MM.1S (cell line): ENCODE measurements at places on chromosomes 1 and 21.

GRCh38 chr1:158999316-159000069 lies 10.2 kb upstream of the IFI16 start:
- H3K27ac ChIP-seq: no peak overlapping the region
- no peak for DNase-seq
- peaks cover 23% of the 10 kb centered on the region for H3K4me1 ChIP-seq
- no peak overlapping the region for H3K4me3 ChIP-seq
- no peaks in the 10 kb centered on the region for H3K36me3 ChIP-seq

GRCh38 chr1:16093611-16094010 lies 20.2 kb upstream of the FAM131C start:
- H3K27ac ChIP-seq: no peak overlapping the region
- no peak for DNase-seq
- H3K27me3 ChIP-seq: peaks cover 83% of the 10 kb centered on the region
- no peaks in the 10 kb centered on the region for H3K36me3 ChIP-seq
- H3K4me3 ChIP-seq: no peak overlapping the region
- no peaks in the 10 kb centered on the region for H3K4me1 ChIP-seq

GRCh38 chr1:238232084-238232710 lies 341.5 kb upstream of the ZP4 start:
- no peaks in the 10 kb centered on the region for H3K27me3 ChIP-seq
- DNase-seq: no peak
- no peak overlapping the region for H3K27ac ChIP-seq

GRCh38 chr1:41379738-41380130 lies 18.5 kb downstream of the FOXO6 start:
- no peak overlapping the region for H3K27ac ChIP-seq
- H3K4me3 ChIP-seq: no peak overlapping the region
- peaks cover 30% of the 10 kb centered on the region for H3K27me3 ChIP-seq
- no peaks in the 10 kb centered on the region for H3K4me1 ChIP-seq
- no peak for DNase-seq
- no peaks in the 10 kb centered on the region for H3K36me3 ChIP-seq

- no peaks in the 10 kb centered on the region for H3K36me3 ChIP-seq
- no peak overlapping the region for H3K4me3 ChIP-seq
- no peak overlapping the region for H3K27ac ChIP-seq
- H3K27me3 ChIP-seq: no peaks in the 10 kb centered on the region
- DNase-seq: no peak
- peaks cover 8% of the 10 kb centered on the region for H3K4me1 ChIP-seq
Observed at GRCh38 chr1:85279458-85280080, 3.1 kb upstream of the BCL10 start.

DNA sequence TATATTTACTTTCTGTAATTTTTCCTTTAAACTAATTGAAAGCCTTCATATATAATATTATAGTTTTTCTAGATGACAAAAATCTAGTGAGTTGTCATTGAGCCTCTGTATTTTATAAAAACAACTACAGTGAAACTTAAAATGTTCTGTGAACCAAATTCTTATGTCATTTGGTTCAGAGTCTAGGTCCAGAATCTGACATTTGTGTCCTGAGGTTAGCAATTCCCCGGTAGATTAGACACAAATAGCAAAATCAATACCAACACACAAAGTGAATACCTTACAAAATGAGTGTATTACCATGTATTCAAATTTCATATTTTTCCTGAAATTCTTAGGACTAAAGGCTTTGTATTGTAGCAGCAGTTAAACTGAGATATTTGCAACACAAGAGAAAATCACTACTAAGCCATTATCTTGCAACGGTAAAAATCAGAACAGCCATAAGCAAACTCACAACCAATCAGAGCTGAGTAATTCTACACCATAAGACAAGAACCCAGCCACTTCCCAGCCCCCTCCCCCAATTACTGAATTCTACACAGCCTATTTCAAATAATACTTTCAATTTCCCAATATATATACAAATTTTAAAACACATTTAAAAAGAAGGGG lies 573.5 kb downstream of the SMYD3 start:
- H3K27me3 ChIP-seq: no peaks in the 10 kb centered on the region
- DNase-seq: no peak
- H3K27ac ChIP-seq: no peak overlapping the region
- H3K4me3 ChIP-seq: no peak overlapping the region
- no peaks in the 10 kb centered on the region for H3K4me1 ChIP-seq
- no peaks in the 10 kb centered on the region for H3K36me3 ChIP-seq

GRCh38 chr1:24411963-24412362 lies 1.6 kb downstream of the STPG1 start:
- H3K4me3 ChIP-seq: no peak overlapping the region
- H3K4me1 ChIP-seq: peaks cover 10% of the 10 kb centered on the region
- no peak for DNase-seq
- H3K36me3 ChIP-seq: no peaks in the 10 kb centered on the region
- H3K27me3 ChIP-seq: no peaks in the 10 kb centered on the region

DNA sequence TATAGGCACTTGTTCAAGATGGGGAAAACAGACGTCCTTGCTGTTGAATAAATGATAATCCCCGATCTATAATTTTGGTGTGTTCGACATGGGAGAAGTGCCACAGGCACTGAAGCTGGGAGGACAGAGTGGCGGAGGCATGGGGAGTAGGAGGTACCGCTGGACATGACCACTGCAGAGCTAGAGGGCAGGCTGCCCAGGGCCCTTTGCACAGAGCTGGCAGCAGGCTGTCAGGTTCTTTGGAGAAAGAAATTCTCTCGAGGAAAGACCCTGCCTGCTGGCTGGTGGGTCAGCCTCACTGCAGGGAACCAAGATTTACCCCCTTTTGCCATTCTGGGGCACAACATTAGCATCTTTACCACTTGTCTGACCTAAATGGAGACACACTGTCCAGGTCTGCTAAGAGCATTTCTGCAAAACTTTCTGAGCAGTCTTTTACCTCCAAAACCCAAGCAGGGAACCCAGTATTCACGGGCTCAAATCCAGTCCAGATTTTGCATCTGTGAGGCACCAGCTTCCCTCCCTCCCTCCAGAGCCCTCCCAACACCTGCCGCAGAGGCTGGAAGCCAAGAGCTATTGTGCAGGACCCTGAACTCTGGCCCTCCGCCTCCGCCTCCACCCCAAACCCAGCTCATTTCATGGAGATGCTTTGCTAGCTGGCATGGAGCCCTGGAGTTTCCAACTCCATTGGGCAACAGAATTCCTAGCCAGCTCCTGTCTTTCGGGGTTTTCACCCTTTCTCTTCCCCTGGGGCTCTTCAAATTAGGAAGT lies 142.3 kb downstream of the PLXNA2 start:
- no peak for DNase-seq
- no peaks in the 10 kb centered on the region for H3K4me1 ChIP-seq
- H3K27ac ChIP-seq: no peak overlapping the region
- H3K36me3 ChIP-seq: no peaks in the 10 kb centered on the region
- no peaks in the 10 kb centered on the region for H3K27me3 ChIP-seq

GRCh38 chr1:53821380-53821779 lies 16.7 kb downstream of the NDC1 start:
- H3K36me3 ChIP-seq: peaks cover 8% of the 10 kb centered on the region
- no peak overlapping the region for H3K4me3 ChIP-seq
- no peaks in the 10 kb centered on the region for H3K4me1 ChIP-seq
- H3K27ac ChIP-seq: no peak overlapping the region
- no peaks in the 10 kb centered on the region for H3K27me3 ChIP-seq

GRCh38 chr1:71083271-71083670 lies 2.4 kb upstream of the ZRANB2 start:
- H3K27me3 ChIP-seq: no peaks in the 10 kb centered on the region
- no peak for DNase-seq
- peaks cover 15% of the 10 kb centered on the region for H3K4me1 ChIP-seq
- peaks cover 2% of the 10 kb centered on the region; the same call in 1 of the 2 replicates for H3K36me3 ChIP-seq
- no peak overlapping the region for H3K4me3 ChIP-seq

GRCh38 chr1:115327270-115327669 lies 10.8 kb downstream of the NGF start:
- no peaks in the 10 kb centered on the region for H3K36me3 ChIP-seq
- H3K4me1 ChIP-seq: no peaks in the 10 kb centered on the region
- no peak overlapping the region for H3K4me3 ChIP-seq
- H3K27me3 ChIP-seq: no peaks in the 10 kb centered on the region
- peak; percentile 11 for DNase-seq
- no peak overlapping the region for H3K27ac ChIP-seq

DNA sequence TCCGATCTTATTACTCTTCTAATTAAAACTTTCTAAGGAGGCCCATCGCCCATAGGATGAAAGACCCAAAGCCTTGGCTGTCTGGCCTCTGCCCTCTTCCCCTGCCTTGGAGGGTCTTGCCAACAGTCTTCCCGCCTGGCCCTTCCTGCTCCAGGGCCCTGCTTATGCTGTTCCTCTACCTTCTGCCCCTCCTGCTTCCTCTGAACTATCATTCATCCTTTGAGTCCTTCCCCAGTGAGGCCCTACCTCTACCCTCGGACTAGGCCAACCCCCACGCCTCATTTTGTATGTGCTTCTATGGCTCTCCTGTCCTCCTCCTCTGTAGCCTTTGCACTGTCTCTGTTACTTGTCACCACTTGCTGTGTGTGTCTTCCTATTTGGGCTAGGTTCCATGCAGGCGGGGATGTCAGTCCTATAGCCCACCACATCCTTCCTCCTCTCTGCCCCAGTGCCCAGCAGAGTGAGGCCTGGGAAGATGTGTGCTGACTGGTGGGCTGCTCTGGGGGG lies 5.4 kb downstream of the RUSC1 start:
- no peak overlapping the region for H3K4me3 ChIP-seq
- H3K27me3 ChIP-seq: no peaks in the 10 kb centered on the region
- H3K27ac ChIP-seq: no peak overlapping the region
- 0 out of 2 replicates have a peak, but pooled peaks cover 7% of the 10 kb centered on the region for H3K4me1 ChIP-seq
- no peaks in the 10 kb centered on the region for H3K36me3 ChIP-seq
- no peak for DNase-seq

GRCh38 chr1:115717541-115717940 lies 51.0 kb downstream of the CASQ2 start:
- H3K4me1 ChIP-seq: no peaks in the 10 kb centered on the region
- H3K27me3 ChIP-seq: no peaks in the 10 kb centered on the region
- H3K36me3 ChIP-seq: no peaks in the 10 kb centered on the region

- H3K4me1 ChIP-seq: no peaks in the 10 kb centered on the region
- H3K27me3 ChIP-seq: peaks cover 91% of the 10 kb centered on the region
- no peak overlapping the region for H3K27ac ChIP-seq
Observed at GRCh38 chr21:45487891-45488600, 54.2 kb downstream of the SLC19A1 start.

- no peak within 1 kb of the TSS for H3K4me3 ChIP-seq
- H3K36me3 ChIP-seq: no peaks in the 10 kb centered on the region
- DNase-seq: no peak
Observed at GRCh38 chr1:116110567-116111523, at the start of gene MAB21L3. TSS of gene MAB21L3 (plus strand) at chr1:116111399. CDS start at chr1:116112616, 1,217 bp downstream.

DNA sequence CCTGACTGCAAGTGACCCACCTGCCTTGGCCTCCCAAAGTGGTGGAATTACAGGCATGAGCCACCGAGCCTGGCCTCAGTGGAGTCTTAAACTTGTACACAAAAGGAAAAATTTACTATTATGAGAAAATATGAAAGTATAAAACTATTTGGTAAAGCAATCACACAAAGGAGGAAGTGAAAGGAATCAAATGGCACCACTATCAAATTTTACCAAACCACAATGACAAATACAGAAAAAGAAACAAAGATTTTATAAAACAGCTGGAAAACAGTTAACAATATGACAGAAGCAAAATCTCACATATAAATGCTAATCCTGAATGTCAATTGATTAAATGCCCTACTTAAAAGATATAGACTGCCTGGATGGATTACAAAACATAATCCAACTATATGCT lies 42.1 kb upstream of the NEGR1 start:
- no peak for DNase-seq
- H3K36me3 ChIP-seq: no peaks in the 10 kb centered on the region
- no peak overlapping the region for H3K27ac ChIP-seq
- no peaks in the 10 kb centered on the region for H3K27me3 ChIP-seq

- no peaks in the 10 kb centered on the region for H3K4me1 ChIP-seq
- H3K36me3 ChIP-seq: no peaks in the 10 kb centered on the region
- H3K4me3 ChIP-seq: no peak overlapping the region
- H3K27me3 ChIP-seq: peaks cover 58% of the 10 kb centered on the region
- DNase-seq: peak; percentile 66
Observed at GRCh38 chr1:34742667-34743270, 12.1 kb upstream of the GJB5 start.

DNA sequence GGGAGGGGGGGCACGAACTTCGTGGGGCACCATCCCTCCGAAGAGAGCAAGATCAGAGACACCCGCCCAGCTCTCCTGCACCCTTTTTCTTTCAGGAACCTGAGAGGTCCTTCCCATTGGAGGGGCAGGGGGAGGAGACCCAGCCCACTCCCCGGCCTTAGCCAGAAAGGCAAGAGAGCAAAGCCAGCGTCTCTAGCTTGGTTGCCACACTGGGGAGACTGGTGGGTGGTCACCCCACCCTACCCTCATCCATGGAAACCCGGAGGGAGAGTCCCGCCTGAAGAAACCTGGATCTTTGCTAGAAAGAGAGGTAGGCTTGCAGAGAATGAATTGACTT lies 246 bp downstream of the ATP2B4 start:
- no peaks in the 10 kb centered on the region for H3K27me3 ChIP-seq
- peak overlapping the region; percentile 64 for H3K4me3 ChIP-seq
- H3K27ac ChIP-seq: peak overlapping the region; percentile 41; the same call in 1 of the 2 replicates
- no peaks in the 10 kb centered on the region for H3K36me3 ChIP-seq
- H3K4me1 ChIP-seq: peaks cover 30% of the 10 kb centered on the region
- DNase-seq: no peak

DNA sequence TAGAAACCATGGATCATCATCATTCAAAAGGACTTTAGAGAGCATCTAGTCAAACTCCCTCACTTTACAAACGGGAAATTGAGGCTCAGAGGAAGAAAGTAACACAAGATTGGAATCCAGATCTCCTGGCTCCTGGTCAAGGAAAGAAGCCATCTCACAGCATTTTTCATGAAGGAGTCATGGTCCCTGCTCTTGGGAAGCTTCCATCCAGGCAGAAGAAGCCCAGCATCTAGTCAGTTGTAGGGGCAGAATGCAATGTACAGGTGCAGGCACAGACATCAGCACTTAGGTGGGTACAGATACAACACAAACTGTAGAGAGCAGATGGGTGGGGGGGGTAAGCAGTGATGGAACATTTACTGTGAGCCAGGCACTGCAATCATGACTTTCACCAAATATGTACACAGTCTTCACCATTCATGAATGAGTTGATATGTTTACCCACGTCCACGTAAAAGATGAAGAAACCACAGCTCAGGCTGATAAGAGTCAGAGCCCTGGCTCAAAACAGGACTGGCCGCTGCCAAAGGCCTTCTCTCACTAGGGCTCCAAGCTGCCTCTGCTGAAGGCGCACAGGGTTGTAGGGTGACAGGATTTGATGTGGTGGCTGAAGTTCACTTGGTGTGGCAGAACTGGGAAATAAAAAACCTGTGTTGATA lies 44.0 kb downstream of the OPTC start:
- H3K4me1 ChIP-seq: no peaks in the 10 kb centered on the region
- H3K4me3 ChIP-seq: no peak overlapping the region
- no peaks in the 10 kb centered on the region for H3K27me3 ChIP-seq
- no peak overlapping the region for H3K27ac ChIP-seq

DNA sequence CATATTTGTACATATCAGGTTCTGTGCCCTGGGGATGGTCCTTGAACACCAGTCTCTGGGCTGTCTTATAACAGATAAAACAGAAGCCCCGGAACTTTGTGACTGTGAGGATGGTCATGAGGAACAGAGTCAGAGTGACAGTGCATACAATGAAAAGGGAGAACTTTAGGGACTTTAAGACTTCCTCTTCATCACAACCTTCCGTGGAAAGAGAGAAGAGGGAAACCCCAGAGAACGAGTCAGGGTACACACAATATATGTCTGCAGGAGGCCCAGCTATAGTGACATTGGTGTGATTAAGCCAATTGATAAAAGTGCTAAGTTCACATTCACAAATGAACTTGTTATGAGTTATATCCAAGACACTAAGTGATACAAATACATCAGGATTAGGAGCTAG lies 32.1 kb downstream of the TLR5 start:
- H3K36me3 ChIP-seq: no peaks in the 10 kb centered on the region
- no peaks in the 10 kb centered on the region for H3K27me3 ChIP-seq
- DNase-seq: no peak
- H3K4me3 ChIP-seq: no peak overlapping the region
